ENCODE measurements at places on chromosomes 6 and 20.

- DNase-seq = peak; percentile 63
These were observed 256.6 kb upstream of the EPHA7 start for GRCh38 chr6:93675856-93676417.

GRCh38 chr6:121235386-121235785, 98.9 kb downstream of the TBC1D32 start:
- DNase-seq = no peak

GRCh38 chr6:153405931-153406330, 274.8 kb upstream of the RGS17 start:
- DNase-seq = no peak

DNA sequence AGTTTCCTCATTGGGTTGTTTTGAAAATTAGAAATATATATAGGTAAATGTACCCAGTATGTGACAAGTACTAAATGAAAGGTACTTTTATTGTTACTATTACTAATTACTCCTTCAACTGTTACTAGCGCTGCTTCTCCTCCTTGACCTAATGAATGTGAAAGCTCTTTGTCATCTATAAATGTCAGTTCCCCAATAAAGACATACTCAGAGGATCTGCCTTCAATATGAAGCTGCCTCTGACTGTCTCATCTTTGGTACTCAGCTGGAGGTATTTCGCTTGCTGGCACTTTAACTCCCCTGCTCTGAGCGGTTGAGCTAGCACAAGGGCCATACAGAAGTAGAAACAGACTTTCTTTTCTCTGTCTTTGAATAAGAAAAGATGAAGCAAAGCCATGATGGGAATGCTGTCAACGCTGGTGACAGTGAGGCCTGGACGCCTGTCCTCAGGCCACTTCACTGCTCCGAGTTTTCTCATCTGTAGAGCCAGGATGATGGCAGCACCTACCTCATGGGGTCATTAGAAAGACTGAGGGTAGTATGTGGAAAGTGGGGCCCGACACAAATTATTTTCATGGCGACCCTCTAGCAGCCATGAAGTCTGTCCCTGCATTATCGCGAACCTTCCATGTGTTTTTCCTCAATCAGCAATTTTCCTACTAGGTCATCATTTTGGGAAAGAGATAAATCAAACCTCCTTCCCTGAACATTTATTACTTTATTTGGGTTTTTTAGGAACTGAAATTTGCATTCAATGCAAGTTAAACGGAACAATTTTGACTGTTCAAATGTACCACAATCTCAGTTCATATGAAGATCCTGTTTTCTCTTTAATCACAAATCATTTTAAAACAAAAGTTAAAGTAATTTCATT, 55.9 kb upstream of the SNX9 start:
- no peak for DNase-seq

- DNase-seq = no peak
These were observed 20.7 kb downstream of the TXLNB start for GRCh38 chr6:139271056-139271455.

- no peak for DNase-seq
These were observed 86.5 kb upstream of the IFNGR1 start for GRCh38 chr6:137305691-137306090.

- DNase-seq = no peak
These were observed 215.7 kb downstream of the SYNDIG1 start for GRCh38 chr20:24684956-24685691.

DNA sequence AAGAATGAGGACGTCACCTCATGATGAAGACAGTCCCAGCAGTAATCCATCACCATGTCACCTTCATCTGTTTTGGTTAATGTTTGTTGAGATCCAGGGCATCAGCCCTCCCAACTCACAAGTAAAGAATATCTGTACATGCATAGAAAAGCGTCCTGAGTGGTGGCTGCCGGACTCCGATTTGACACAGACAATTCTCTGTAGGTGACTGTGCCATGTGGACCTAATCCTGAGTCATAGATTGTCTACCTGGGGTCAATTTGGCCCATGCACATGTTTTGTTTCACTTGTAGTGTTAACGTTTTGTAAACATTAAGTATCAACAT, 168.4 kb upstream of the UST start:
- no peak for DNase-seq

- peak; percentile 19 for DNase-seq
These were observed 51.5 kb downstream of the SLC23A2 start for GRCh38 chr20:4949833-4950178.

All from H4 (cell line).